ENCODE measurements at places on chromosomes 6 and 20. TPM values are rescaled to one million over a fixed set of nuclear protein-coding genes. Genes with fewer than 3 reads are reported as not detected.

The SMLR1 gene
- total RNA-seq, result not detected

The RWDD2A gene
- 2.1 TPM for total RNA-seq

The RIMS4 gene
- 0.64 TPM for total RNA-seq

The LAMA4 gene
- 329 TPM for total RNA-seq

The VEGFA gene
- total RNA-seq, result 81.0 TPM

The BANF2 gene
- not detected for total RNA-seq

- no peaks in the 10 kb centered on the region for H3K4me1 ChIP-seq
- H3K36me3 ChIP-seq, result no peaks in the 10 kb centered on the region
- no peak overlapping the region for H3K27ac ChIP-seq
- no peak for DNase-seq
- no peak overlapping the region for H3K4me3 ChIP-seq
Observed at GRCh38 chr20:51318058-51318949, 224.2 kb downstream of the NFATC2 start.

GRCh38 chr6:11366934-11367637, 134.6 kb upstream of the NEDD9 start:
- H3K4me1 ChIP-seq, result no peaks in the 10 kb centered on the region
- peak overlapping the region; percentile 90 for H3K27ac ChIP-seq
- H3K27me3 ChIP-seq, result no peaks in the 10 kb centered on the region
- no peaks in the 10 kb centered on the region for H3K36me3 ChIP-seq
- no peak overlapping the region for H3K4me3 ChIP-seq

DNA sequence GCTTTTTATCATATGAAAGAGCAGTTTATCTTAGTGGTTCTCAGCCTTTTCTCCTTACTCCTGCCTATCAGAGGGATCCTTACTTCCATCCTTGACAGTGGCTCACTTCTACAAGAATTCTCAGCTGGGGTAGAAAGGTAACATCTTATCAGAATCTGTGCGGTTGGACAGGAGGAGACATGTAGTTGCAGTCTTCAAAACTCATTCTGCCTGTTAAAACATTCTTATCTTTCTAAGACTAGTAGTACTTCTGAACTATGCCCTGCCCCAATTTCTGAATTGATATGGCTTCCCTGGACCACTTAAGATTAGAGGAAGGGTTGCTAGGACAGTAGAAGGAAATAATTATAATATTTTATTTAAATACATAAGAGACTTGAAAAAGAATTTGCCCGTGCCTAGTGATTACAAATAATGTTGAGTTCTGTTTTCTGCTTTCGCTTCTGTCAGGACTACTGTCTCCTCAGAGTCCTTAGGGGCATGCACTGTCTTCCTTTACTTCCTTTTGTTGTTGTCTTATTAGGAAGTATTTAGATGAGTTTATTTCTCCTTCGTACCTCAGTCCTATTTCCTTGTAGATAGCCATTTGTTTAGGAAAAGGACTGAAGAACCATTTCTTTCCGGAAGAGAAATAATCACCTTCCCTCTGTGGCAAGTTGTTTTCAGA, 24.9 kb downstream of the BLTP3A start:
- H3K4me3 ChIP-seq, result no peak overlapping the region
- no peaks in the 10 kb centered on the region for H3K27me3 ChIP-seq
- H3K4me1 ChIP-seq, result no peaks in the 10 kb centered on the region
- H3K36me3 ChIP-seq, result no peaks in the 10 kb centered on the region
- DNase-seq, result no peak

DNA sequence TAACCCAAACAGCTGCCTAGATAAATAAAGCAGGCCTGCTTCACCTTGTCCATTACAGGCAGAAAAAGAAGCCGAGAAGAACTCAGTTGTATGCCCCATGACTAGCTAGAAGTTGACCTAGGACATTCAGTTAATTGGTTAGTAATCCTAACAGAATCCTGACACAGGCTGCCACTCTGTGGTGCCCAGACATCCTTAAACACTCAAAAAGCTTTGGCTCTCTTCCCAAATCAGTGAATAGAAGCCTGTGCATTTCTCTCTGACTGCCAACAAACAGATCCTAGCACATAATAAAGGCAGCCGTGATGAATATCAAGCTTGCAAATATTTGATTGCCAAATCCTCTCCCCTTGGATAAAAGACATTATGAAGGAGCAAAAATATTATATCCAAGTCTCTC, 519.1 kb upstream of the EYS start:
- H3K4me1 ChIP-seq, result no peaks in the 10 kb centered on the region
- no peaks in the 10 kb centered on the region for H3K36me3 ChIP-seq
- no peak overlapping the region for H3K4me3 ChIP-seq
- H3K27ac ChIP-seq, result no peak overlapping the region

DNA sequence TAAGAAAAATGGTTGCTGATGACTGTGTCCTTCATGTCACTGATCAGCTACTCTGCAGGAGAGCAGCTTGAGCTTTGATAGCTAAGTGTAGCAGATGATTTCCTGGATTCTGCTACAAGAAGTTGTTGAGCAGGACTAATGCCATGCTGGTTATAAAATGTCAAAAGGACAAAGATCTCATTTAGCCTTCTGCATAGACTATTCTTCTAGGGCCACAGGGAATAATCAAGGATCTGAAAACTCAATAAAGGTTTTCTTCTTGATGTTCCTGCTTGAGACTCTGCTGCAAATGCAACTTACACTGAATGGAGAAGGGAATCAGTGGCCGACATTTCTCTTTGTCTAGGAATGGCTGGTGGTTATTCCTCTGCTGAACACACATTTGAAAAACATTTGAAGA, 360.3 kb upstream of the PTCHD4 start:
- H3K27me3 ChIP-seq, result no peaks in the 10 kb centered on the region
- H3K4me1 ChIP-seq, result no peaks in the 10 kb centered on the region
- H3K27ac ChIP-seq, result no peak overlapping the region
- no peaks in the 10 kb centered on the region for H3K36me3 ChIP-seq

- H3K4me3 ChIP-seq, result no peak overlapping the region
- H3K4me1 ChIP-seq, result no peaks in the 10 kb centered on the region
Observed at GRCh38 chr20:37479925-37480691, 40.9 kb upstream of the NNAT start.

GRCh38 chr20:40319741-40320516, 369.1 kb downstream of the MAFB start:
- no peak overlapping the region for H3K27ac ChIP-seq
- DNase-seq, result no peak
- no peaks in the 10 kb centered on the region for H3K36me3 ChIP-seq
- H3K4me1 ChIP-seq, result no peaks in the 10 kb centered on the region
- no peaks in the 10 kb centered on the region for H3K27me3 ChIP-seq
- no peak overlapping the region for H3K4me3 ChIP-seq

DNA sequence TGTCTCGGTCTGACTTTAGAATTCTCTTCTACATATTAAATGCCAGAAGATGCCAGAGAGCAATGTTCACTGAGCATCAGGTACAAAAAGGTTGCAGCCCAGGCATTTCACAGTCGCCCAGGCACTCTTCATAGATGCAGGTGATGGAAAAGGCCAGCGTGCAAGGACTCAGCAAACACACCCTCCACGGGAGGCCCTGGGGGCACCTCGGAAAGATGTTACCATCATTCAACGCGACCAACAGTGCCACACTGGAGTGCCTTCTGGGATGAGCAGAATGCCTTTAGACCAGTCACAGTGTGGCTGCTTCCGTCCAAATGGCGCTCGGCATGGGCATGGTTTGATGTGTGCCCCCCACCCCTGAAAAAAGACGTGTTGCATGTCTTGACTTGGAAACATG, 4.5 kb upstream of the RAMACL start:
- no peak overlapping the region for H3K4me3 ChIP-seq
- no peaks in the 10 kb centered on the region for H3K36me3 ChIP-seq
- no peak overlapping the region for H3K27ac ChIP-seq
- H3K4me1 ChIP-seq, result no peaks in the 10 kb centered on the region
- no peak for DNase-seq

DNA sequence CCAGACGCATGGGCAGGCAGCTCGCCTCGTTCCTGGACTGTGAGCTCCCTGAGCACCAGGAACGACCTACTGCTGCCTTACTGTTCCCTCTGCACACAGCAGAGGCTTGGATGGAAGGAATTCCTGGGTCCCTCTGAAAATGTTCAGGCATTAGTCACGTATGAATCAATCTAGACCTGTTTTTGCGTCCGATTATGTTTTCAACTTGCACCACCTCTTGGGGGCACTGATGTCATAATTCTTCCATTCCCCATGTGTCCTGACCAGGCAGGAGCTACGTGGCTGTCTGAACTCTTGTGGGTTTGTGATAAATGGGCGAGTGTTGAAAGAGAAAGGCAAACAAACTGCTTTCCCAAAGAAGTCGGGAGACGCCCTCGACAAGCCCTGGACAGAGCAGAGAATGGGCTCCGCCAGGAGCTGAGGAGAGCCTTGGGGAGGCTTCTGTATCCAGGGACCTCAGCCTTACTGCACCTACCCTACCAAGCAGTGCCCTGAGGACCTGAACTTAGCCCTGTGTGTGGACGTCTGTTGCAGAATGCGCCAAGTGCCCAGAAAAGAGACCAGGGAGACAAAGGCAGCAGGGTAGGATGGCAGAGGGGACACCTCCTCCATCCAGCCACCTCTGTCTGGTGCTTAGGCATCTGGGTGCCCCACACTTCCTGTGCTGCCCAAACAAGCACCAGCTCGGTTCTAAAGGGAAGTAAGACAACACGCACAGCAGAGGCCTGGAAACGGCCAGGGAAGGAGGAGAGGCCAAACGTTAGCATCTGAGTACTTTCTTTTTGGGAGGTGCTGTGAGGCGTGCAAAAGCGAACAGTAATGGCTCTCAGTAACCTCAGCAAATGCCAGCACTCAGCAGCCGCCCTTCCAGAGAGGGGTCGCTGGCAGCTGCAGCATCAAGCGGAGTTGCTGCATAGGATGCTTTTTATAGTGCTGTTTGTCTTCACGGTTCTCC, 124.2 kb downstream of the LY86 start:
- no peaks in the 10 kb centered on the region for H3K27me3 ChIP-seq
- H3K4me3 ChIP-seq, result no peak overlapping the region
- no peaks in the 10 kb centered on the region for H3K4me1 ChIP-seq

- no peaks in the 10 kb centered on the region for H3K27me3 ChIP-seq
- H3K4me3 ChIP-seq, result no peak overlapping the region
- no peak for DNase-seq
Observed at GRCh38 chr20:38609815-38610214, 8.2 kb downstream of the ARHGAP40 start.

GRCh38 chr6:27811451-27811772, 100.8 kb downstream of the OR2B2 start:
- H3K36me3 ChIP-seq, result no peaks in the 10 kb centered on the region
- peaks cover 3% of the 10 kb centered on the region for H3K27me3 ChIP-seq
- H3K27ac ChIP-seq, result no peak overlapping the region
- DNase-seq, result no peak
- no peaks in the 10 kb centered on the region for H3K4me1 ChIP-seq

DNA sequence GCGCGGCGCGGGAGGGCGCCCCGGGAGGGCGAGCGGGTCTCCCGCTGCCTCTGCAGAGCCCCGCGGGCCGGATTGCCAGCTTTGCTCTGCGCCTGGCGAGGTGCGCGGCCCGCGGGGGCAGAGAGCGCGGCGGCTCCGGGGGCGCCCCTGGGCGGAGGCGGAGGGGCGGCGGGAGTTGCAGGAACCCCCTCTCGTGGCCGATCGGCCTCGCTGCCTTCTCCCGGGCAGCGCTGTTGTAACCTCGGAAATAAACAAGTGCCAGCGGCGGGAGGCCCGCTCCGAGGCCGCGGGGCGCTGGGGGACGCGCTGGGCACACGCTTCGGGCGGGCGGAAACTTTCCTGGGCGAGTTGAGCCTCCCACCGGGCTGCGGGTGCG, 1.2 kb downstream of the CDH4 start:
- peaks cover 11% of the 10 kb centered on the region for H3K4me1 ChIP-seq
- no peak overlapping the region for H3K4me3 ChIP-seq
- H3K27me3 ChIP-seq, result peaks cover 9% of the 10 kb centered on the region
- H3K36me3 ChIP-seq, result no peaks in the 10 kb centered on the region

DNA sequence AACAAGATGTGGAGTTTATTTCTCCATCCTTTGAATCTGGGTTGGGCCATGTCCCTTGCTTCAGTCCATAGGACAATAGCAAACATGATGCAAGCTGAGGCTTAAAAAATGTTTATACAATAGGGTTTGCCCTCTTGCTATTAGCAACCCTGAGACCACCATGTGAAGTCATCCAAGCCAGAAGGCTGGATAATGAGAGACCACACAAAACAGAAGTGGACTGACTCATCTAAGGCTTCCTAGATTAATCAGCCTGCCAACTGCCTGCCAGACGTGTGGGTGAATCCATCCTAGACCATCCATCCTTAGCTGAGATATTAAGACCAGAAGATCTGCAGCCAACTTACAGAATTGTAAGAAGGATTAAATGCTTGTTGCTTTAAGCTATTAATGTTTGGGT, 38.1 kb upstream of the ISM1 start:
- no peaks in the 10 kb centered on the region for H3K36me3 ChIP-seq
- no peaks in the 10 kb centered on the region for H3K27me3 ChIP-seq
- H3K27ac ChIP-seq, result no peak overlapping the region
- no peaks in the 10 kb centered on the region for H3K4me1 ChIP-seq

- DNase-seq, result no peak
- no peaks in the 10 kb centered on the region for H3K36me3 ChIP-seq
- no peaks in the 10 kb centered on the region for H3K27me3 ChIP-seq
Observed at GRCh38 chr6:18259675-18260447, 4.5 kb downstream of the DEK start.

DNA sequence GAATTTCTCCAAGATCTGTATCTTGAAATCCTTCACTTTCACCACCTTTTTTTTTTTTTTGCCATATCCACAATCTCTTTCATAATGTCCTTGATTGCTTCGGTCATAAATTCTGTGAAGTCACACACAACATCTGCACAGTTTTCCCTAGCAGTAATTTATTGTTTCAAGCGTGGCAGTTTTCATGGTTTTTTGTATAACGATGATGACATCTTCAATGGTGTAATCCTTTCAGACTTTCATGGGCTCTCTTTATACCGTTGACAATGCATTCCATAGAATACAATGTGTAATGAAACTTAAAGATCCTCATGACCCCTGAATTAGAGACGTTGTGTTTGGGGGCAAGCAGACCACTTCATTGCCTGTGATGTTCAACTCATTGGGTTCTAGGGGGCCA, 693.1 kb downstream of the PTPRT start:
- H3K36me3 ChIP-seq, result no peaks in the 10 kb centered on the region
- no peaks in the 10 kb centered on the region for H3K27me3 ChIP-seq
- no peak overlapping the region for H3K27ac ChIP-seq
- no peak for DNase-seq

DNA sequence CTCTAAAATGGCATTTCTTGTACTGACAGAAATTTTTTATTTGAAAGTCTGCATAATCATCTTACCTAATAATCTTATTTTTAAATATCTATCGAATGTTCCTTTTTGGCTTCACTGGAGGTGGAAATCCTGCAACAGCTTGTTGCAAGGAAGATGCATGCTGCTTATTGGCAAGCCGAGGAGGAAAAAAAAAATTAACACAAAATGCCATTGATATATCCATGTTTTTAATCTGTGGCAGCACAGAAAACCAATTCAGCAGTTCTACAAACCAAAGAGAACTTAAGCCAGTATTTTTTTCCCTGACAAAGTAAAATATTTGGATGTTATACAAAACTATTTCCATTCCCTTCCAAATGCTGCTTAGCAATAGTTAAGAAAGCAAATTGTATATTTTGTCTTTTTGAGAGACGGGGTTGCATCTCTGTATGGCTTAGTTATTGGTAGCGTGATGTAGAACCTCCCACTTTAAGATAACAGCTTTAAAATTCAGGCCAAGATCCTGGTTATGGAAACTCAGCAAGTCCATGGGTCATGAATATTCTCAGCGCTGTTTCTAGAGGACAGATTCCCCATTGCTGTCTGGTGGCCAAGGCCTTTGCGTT, 231.4 kb downstream of the TMEM242 start:
- H3K4me1 ChIP-seq, result peaks cover 9% of the 10 kb centered on the region
- H3K27me3 ChIP-seq, result no peaks in the 10 kb centered on the region
- no peak overlapping the region for H3K4me3 ChIP-seq

All from uterus (tissue), 4 donors.